ENCODE measurements at places on chromosomes 4 and X.

DNA sequence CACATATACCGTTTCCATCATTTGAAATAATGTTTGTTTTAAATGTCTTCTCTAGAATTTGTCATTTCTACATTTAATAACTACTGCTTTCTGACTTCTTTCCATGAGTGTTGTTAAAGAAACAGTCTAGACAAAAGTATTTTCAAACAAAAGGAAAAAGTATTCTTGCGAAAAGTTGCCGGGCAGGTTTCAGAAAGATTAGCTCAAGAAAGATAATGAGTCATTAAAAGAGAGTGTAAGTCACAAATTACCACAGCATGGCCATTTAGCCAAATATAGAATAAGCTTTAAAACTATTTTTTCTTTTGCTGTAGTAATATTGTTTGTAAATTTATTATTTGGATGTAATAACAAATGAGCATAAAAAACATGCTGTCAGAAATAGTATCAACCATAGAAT, 493.0 kb downstream of the TLL1 start:
- DNase-seq: no peak

GRCh38 chrX:10902001-10902400, 209.1 kb upstream of the HCCS start:
- no peak for DNase-seq

GRCh38 chrX:107559506-107559905, 68.8 kb upstream of the PRPS1 start:
- no peak for DNase-seq

DNA sequence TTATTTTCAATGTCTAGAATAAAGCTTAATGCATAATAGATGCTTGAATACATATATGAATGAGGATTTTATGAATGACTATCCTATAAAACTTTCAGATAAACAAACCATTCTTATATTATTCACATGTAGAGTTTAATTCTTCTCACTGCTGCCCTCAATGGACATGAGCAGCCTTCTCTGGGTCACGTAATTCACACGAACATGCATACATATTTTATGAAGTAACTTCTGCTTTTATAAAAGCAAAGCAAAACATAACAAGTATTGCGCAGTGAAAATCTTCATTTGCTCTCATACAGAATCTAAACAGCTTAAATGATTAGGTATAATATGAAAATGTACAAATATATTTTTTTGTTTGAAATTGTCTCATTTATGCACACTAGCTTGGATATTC, 116.7 kb downstream of the TMA16 start:
- DNase-seq: no peak

DNA sequence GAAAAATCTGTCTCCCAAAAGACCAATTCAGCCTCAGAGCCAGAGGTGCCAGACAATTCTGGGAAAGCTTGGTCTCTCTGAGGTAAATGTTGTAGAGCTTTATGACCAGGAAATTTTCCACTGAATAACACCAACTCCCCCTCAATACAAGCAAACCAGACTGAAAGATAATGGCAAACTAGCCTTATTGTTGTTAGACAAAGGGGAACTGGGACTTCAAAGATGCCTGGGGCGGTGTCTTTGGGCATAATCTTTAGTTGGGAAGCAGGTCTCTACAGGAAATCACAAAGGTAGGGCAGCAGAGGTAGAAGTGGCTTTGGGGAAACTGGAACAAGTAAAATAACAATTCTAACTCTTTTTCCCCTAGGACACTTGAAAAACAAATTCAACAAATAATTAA, 12.0 kb downstream of the COL4A6 start:
- no peak for DNase-seq

GRCh38 chrX:17012465-17012864, 66.0 kb downstream of the REPS2 start:
- no peak for DNase-seq

DNA sequence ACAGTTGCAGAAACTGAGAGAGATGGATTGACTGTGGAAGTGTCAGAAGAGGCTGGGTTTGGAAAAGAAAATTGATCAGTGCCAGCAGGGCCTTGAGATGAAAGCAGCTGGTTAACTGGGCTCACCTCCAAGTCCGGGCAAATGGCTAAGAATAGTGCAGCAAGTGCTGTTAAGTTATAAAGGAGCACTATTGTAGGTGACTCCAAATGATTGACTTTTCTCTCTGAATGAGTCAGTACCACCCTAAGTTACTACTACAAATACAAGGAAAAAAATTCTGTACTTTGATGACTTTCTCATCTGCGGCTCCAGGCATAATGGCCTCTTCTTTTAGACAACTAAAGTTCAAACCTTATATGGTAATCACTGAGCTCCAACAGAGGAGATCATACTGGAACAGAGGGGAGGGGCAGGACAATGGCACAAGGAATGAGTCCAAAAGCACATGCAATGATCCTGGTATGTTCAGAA, 733.4 kb upstream of the INTU start:
- DNase-seq: peak; percentile 14

DNA sequence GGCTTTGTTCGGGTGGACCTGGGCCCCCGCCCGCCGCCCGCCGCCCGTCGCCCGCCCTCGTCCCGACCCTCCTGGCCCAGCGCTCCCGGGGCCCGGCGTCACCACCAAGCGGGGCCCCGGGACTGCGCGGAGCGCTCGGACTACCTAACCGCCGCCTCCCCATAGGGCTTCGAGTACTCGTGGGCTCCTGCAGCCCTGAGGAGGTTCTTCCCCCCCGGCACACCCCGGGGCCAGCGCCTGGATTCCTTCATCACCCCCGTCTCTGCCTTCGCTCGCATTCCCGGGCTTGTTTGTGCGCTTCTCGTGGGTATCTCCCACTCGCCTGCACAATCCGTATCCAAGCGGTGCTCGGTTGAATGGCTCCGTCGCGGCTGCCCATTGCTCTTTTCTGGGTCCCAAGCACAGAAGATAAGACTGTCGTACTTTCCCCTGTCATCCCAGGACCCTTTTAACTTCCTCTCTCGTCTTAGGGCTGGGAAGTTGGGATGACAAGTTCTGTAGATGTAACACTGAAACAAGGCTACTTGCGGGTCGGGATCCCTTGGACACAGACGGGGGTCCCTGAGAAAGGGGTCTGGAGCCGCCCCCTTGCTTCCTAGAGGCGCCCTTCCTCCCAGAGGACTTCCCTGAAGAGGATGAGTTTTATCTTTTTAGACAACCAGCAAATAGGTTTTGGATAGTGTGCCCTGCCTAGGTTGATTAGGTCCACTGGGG, 565 bp downstream of the MOB1B start:
- DNase-seq: peak; percentile 26
